AG10803 (cell line): ENCODE measurements at places on chromosomes 16 and 17.
A peak's percentile ranks its signal among the peaks of the same experiment; 100 is the strongest.

- no peak for DNase-seq
Observed at GRCh38 chr17:78669975-78670518, 92.9 kb upstream of the DNAH17 start.

GRCh38 chr16:62225675-62226074, 189.4 kb upstream of the CDH8 start:
- no peak for DNase-seq

- DNase-seq: peak; percentile 68
Observed at GRCh38 chr16:12002447-12003006, 26.0 kb downstream of the SNX29 start.

GRCh38 chr16:57485091-57485915, 990 bp downstream of the DOK4 start:
- DNase-seq: peak; percentile 15

GRCh38 chr17:50918071-50918932, 52.1 kb upstream of the TOB1 start:
- DNase-seq: no peak

DNA sequence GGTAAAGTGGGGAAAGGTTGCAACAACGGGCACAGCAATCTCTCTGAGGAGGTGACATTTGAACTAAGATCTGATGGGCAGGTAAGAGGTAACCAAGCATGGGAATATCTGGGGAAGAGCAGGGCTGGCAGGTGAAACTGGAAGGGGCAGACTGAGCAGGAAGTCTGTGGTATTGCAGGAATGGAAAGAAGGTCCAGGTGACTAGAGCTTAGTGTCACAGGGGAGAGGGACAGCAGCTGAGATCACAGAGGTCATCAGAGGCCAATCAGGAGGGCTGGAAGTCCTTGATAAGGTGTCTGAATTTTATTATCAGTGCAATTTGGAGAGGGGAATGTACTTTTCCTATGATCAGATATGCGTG, 73.3 kb upstream of the DHX40 start:
- no peak for DNase-seq

DNA sequence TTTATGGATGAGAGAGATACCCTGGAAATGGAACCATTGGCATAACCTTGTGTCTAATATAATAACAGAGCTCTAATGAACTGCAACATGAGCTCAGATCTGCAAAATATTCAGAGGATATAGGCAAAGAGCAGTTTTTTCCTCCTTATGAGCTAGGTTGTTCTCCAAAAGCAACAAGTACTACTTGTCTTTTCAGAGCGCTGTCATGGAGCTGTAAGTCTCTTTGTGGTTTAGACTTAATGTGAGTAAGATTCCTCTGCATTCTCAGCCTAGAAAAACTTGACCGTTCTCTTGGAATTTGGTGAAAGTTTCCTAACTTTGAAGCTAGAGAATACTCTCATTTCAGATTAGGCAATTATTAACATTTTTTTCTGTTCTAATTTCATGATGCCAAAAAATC, 85.2 kb downstream of the FTO start:
- DNase-seq: peak; percentile 93

DNA sequence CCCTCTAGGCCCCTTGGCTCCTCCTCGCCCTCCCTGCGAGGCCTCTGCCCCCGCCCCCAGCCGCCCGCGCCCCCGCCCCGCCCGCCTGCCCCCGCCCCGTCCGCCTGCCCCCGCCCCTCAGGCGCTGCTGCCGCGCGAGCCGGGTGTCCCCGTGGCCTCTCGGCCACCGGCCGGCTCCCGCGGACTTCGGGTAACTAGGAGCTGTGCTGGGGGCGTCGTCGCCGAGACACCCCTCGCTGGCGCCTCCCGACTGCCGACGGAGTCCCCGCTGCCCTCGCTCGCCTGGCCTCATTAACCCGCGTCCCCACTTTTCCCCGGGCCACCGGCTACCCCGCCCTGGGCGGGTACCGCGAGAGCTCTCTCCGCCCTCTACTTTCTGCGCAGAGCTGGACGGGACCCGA, at the start of gene TLCD1:
TLCD1 (minus strand) TSS at position 8 of the 401 bp plus-strand sequence. CDS start 136 bp downstream, outside the sequence.
- DNase-seq: peak; percentile 32

GRCh38 chr17:16877099-16877498, 94.8 kb downstream of the TNFRSF13B start:
- no peak for DNase-seq
